ENCODE measurements at places on chromosomes 3 and 15.

DNA sequence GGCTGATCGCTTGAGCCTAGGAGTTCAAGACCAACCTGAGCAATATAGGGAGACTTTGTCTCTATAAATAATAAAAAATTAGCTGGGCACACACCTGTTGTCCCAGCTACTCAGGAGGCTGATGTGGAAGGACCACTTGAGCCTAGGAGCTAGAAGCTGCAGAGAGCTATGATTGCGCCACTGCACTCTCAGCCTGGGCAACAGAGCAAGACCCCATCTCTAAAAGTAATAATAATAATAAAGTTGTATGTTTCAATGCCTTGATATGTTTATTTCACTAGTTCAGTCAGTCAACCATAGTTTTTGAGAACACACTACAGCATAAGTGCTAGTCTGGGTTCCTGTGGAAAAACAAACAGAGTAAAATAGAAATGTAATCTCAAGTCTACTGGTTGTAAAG lies 36.5 kb downstream of the IGF2BP2 start:
- no peak for DNase-seq

DNA sequence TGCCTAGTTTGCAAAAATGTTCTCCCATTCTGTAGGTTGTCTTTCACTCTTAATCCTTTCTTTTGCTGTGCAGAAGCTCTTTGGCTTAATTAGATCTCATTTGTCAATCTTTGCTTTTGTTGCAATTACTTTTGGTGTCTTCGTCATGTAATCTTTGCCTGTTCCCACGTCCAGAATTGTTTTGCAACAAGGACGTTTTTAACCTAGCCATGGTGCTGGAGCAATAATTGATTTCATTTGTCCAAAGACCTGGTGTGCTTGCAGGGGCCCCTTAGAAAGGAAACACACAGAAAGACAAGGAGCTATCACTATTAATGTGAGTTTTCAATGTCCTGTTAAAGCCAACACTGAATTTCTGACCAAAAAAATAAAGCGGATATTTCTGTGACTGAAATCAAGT lies 89.1 kb upstream of the GALNT15 start:
- no peak for DNase-seq

DNA sequence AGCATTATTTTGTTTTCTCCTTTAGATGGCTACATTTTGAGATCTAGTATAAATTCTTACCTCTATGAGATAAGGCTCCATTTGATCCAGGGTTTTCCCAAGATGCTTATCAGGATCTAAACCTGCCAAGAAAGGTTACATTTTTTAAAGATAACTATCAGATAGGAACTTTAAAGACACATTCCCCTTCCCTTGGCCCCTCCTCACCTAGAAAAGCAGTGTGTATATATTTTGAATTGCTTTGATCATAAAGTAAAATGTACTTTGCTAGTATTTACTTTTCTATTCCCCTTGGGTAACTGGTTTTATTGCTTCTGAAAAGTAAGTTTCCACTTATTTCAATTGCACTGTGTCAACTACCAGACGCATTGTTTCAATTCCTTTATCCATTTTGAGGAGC lies 135.2 kb downstream of the DPH6 start:
- DNase-seq, result no peak

- DNase-seq, result no peak
Measured at GRCh38 chr3:152177757-152178156, 91.0 kb upstream of the MBNL1 start.

DNA sequence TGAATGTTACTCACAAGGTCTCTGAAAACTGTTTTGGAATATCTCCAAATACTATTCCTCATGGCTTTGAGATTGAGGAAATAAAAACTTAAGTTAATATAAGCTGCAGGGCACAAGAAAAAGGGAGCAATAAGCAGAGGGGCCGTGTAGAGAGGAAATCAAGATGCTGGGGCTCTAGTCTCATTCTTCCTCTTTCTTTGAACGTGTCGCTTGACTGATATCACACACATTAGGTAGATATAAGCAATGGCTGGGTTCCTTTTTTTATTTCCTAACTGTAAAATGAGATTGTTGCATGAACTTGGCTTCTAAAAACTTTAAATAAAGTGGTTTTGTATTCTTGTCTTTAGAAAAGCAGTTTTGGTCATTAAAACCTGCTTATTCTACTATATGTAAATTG lies 326.7 kb upstream of the ROPN1 start:
- DNase-seq, result no peak

DNA sequence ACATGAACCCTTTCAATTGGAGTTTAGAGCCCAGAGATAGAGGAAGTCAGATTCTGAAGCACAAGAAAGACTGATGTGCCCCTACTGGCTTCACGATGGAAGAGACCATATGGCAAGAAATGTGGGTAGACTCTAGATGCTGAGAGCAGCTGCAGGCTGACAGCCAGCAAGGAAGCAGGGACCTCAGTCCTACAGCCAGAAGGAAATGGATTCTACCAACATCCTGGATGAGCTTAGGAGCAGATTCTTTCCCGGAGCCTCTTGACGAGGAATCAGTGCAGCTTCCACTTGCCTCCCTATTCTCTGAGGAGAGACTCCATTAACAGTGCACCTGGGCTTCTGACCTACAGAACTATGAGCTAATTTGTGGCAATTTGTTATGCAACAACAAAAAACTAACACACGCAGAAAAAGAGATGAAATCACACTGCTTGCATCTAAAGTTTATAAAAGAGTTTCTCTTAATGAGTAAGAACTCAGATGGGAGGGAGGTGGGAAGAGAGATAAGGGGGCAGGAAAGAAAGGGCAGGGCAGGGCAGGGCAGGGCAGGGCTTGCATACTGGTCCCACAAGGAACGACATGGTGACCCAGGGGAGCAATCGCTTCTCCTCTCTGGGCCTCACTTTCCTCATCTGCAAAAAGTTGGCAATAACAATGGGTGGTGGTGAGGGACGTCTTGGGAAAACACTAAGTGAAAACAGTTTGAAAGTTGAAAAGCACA lies 440.9 kb downstream of the FOXP1 start:
- DNase-seq, result no peak

GRCh38 chr3:178482981-178483380 lies 53.3 kb upstream of the KCNMB2 start:
- DNase-seq, result no peak

DNA sequence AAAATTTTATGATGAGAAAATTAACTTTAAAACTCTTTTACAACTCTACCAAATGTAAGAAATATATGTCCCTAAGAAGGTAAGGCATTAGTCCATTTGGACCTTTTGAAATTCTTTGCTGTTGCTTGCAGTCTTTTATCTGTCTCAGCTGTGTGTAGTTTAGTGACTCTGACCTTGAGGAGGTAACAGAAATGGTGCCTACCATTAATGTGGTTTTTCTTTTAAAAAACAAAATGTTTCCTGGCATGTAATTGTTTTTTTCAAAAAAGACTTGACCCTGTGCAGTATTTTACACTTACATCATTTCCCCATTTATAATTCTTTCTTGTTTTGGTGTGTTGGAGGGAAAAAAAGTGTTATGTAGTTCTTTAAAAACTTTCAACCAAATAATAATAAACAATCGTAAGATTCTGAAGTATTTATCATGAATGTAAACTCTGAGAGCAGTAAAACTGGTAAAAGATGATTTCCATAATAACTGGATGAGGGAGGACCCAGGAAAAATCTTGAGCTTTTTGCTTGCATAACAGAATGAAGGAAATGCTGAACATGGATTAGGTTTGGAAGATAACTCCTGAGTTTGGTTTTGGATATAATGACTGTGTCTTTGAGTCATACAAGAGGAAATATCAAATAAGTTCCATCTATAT lies 225.1 kb downstream of the CHST2 start:
- DNase-seq, result no peak

DNA sequence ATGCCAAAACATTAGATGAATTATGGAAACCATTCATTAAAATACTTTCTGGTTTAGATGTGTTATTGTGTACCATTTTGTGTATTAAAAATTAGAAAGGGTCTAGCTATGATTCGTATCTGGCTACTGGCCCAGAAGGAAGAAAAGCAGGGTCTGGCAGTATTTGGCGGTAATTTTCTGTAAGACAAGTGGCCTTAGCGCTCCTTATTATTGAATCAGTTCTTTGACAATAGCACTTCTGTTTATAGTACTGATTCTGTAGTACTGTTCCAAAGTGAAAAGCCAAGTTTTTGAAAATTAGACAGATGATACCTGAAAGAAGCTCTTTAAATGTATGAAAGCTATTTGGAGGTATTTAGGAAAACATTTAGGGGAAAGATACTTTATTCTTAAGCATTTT lies 10.2 kb downstream of the GLCE start:
- no peak for DNase-seq

GRCh38 chr15:57503911-57504598 lies 87.6 kb upstream of the MYZAP start:
- DNase-seq, result no peak

GRCh38 chr3:52095990-52096775 lies 39.8 kb upstream of the DUSP7 start:
- no peak for DNase-seq

- DNase-seq, result no peak
Measured at GRCh38 chr3:110568246-110568645, 503.4 kb upstream of the NECTIN3 start.

DNA sequence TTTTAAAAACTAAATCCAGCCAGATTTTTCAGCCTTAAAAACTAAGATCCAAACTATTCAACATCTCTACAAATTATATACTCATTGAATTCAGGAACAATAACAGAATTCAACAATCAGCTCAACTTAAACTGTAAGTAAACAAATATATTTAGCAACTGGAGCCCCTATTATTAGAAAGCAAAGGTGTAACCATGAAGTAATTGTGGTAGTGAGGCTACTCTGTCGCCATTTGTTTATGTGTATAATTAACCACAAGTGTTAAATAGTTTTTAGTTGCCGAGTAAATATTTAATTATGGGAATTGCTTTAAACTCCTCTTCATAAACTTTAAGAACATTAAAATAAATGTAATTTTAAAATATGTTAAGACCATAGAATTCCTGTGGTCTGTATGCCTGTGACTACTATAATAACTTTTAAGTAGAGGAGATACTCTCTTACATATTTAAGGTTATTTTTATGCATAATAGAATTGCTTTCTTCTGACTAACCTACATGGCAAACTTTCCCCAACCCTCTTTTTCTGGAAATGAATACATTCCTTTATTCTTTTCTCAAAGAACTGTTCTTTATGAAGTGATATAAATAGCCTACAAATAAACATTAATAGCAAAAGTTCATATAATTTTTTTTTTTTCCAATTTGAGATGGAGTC lies 51.2 kb downstream of the MFN1 start:
- DNase-seq, result no peak

DNA sequence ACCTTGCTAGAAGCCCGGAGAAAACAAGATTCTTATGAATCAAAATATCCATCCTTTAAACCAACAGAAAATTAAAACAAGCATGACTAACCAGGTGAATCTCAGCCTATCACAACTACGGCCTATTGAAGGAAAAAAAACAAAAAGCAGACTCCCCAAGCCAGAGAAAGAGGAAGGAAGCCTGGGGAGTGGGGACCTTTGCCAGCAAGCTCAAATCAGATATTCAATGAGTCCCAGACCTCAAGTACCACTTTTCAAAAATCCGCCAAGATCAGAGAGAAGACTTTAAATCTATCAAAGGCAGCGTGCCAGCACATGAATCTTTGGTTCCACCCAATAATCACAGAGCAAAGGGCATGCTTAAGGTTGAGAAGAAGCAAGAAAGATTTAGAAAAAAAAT lies 253.8 kb downstream of the NTRK3 start:
- DNase-seq, result no peak

DNA sequence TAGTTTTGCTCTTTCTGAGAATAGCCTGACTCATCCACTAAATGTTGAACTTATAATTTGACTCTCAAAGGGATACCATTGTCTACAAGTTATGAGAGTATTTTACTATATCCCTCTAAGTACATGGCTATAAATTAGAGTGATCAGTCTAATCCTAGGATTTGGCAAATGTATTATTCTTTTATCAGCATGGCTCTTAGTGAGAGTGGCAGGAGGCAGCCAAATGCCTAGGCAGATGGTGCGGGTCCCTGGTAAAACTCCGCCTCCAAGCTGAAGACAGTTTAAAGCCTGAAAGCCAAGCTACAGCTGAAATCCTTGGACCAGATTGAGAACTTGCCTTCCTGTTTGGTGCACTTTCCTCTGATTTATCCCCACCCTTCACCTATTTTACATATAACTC lies 631.8 kb downstream of the SQOR start:
- DNase-seq, result no peak

- no peak for DNase-seq
Measured at GRCh38 chr3:52856666-52857065, 21.8 kb upstream of the MUSTN1 start.

- DNase-seq, result no peak
Measured at GRCh38 chr3:10529809-10530208, 24.4 kb upstream of the ATP2B2 start.

- no peak for DNase-seq
Measured at GRCh38 chr3:197950677-197951061, 679 bp downstream of the RPL35A start.

- DNase-seq, result no peak
Measured at GRCh38 chr3:172675441-172676193, 35.2 kb downstream of the NCEH1 start.

GRCh38 chr3:178260887-178261565 lies 275.2 kb upstream of the KCNMB2 start:
- no peak for DNase-seq

- DNase-seq, result no peak
Measured at GRCh38 chr3:130428871-130429712, 83.6 kb downstream of the COL6A5 start.

DNA sequence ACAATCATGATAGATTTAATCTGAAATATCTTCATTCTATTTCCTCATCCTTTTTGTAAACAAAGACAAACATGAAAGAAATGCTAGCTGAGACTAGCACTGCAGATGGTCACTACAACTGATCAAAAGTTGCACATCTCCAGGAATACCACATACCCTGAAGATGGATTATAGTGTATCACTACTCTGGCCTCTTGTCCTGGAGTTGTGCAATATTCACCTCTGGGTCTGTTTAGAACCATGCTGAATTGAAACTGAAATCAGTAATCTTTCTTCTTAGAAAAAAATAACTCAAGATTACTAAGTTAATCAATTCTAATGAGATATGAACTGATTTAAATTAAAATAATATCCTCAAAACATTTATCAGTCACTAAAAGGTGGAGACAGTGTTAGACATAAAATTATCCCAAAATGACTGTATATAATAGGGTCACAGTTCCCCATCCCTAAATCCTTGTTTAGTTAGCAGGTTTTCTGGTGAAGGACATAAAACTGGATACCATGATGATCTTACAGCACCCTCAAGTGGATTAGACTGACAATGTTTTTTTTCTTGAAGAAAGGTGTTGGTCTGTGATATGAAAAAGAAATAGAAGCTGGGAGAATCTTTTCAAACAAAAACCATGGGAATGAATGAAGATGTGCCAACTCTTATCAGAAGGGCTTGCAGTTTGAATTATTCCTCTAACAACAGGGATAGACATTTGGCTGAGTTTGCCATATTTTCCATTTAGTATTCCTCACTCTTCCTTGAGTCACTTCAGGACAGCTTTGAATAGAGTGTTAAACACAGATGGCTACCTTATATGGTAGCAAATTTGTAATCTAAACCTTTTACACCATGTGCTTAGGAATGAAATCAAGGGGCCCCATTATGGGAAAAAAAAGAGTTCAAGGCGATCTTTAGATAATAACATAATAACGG lies 7.1 kb upstream of the TTC14 start:
- no peak for DNase-seq
